Femur (tissue), 1 donor: ENCODE measurements at places on chromosomes 3 and 15.

DNA sequence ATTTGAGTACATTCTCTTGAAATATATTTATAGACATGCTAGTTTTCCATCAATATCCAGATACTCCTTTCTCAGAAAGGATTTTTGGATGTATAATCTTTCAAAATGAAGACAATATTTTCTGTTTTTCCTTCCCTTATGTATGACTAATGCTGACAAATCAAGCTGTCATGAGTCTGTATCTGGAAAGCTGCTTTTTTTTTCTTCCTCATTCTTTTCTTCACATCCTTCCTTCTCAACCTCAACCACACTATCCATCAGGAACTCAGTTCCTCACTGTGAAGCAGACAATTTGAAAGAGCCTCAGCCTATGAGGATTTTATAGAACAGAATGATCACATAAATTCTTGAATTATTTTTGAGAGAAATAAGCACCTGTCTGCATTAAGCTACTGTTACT, 335.9 kb upstream of the EPHA6 start:
- DNase-seq, result no peak

- DNase-seq, result no peak
Observed at GRCh38 chr3:39668420-39668819, 141.0 kb upstream of the MYRIP start.

DNA sequence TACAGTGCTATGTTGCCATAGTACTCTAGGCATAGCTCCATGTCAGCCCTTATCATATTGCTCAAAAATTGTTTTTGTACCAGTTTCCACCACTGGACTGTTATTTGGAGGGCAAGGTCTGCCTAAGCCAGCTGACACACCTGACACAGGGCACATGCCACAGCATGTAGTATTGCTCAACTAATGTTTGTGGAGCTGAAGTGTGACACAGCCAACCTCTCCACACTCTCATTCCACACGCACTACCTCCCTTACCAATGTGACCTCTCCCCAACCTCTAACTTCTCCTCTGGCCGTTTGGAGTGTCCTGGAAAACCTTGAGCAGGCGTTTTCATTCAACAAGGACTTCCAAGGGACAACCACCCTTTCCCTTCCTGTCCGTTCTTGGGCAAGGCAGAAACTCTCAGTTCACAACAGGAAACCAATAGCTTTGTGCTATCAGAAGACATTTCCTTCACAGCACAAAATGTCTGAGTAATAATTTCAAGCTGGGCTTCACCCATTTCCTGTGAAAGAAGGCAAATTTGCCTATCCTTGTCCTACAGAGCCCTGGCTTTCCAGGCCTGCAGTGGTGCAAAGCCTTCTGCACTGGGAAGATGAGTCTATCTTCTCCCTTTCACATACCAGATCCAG, 38.4 kb downstream of the TLNRD1 start:
- no peak for DNase-seq

- DNase-seq, result no peak
Observed at GRCh38 chr3:117656391-117656790, 946.8 kb downstream of the TUSC7 start.

- peak; percentile 30 for DNase-seq
Observed at GRCh38 chr15:72994534-72995177, 57.6 kb upstream of the NEO1 start.

DNA sequence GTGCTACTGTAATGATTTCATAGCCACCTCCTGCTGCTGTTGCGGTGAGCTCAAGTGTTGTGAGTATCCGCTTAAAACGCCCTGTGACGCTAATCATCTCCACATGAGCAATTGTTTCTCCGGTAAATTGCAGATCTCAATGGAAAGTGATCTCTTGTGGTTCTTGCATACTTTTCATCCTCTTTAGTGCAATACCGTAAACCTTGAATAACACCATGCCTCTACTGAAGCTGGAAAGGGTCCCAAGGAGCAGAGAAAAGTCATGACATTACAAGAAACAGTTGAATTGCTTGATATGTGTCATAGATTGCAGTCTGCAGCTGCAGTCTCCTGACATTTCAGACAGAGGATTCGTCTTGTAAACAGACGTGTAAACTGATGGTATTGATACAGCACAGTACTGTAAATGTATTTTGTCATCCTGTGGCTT, 6.0 kb upstream of the CEMIP start:
- DNase-seq, result no peak

- no peak for DNase-seq
Observed at GRCh38 chr3:64321747-64322146, 96.5 kb upstream of the PRICKLE2 start.

DNA sequence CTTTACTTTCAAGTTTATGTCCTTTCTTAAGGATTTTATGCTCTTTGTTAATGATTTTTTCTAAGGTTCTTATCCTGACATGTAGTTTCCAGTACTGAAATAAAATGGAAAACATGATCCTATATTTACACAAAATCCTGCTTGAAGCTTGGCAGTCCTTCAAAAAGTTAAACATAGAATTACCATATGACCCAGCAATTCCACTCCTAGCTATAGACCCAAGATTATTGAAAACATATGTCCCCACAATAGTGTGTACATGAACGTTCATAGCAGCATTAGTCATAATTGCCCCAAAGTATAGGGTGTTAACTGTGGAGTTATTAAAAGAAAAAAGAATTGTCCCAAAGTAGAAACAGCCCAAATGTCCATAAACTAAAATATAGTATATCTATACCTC, 33.2 kb downstream of the ITGB5 start:
- no peak for DNase-seq

GRCh38 chr15:96123028-96123400, 207.5 kb upstream of the NR2F2 start:
- DNase-seq, result no peak

GRCh38 chr3:136929977-136930670, 27.7 kb upstream of the IL20RB start:
- DNase-seq, result peak; percentile 63

- no peak for DNase-seq
Observed at GRCh38 chr3:131397889-131398288, 16.3 kb downstream of the NUDT16 start.
